ENCODE measurements at places on chromosomes 1 and 21.

GRCh38 chr1:69172003-69173000 is 395.4 kb upstream of the LRRC7 start:
- no peak for DNase-seq

- DNase-seq: no peak
Measured at GRCh38 chr1:21090463-21090862, 86.2 kb downstream of the EIF4G3 start.

GRCh38 chr1:161962091-161962887 is 61.4 kb downstream of the OLFML2B start:
- DNase-seq: no peak

GRCh38 chr1:18908911-18909771 is 6.8 kb upstream of the ALDH4A1 start:
- no peak for DNase-seq

DNA sequence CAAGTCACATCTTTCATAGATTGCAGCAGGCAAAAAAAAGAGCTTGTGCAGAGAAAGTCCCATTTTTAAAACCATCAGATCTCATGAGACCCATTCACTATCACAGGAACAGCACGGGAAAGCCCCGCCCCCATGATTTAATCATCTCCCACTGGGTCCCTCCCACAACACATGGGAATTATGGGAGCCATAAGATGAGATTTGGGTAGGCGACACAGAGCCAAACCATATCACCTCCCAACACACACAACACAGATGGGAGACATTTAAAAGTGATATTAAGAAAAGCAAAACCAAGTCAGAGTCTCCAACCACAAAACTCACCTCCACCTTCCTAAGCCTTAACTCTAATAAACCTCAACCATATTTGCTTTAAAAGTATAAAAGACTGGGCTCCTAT is 61.5 kb upstream of the TIAM1 start:
- DNase-seq: no peak

DNA sequence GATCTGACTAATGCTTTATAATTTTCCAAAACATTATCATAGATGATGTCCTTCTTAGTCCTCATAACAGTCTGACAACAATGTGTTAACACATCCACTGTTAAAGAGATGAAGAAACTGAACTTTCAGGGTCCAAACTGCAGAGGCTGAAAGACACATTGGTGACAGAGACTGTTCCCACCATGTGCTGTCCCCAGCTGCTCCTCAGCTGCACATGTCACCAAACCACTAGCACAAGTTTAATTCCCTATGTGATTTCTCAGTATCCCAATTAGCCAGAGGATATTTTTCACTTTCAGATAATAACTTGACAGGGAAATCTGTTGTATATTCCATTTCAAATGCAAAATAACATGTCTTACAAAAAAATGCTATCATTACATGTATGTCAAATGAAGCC is 24.6 kb downstream of the LAMC2 start:
- DNase-seq: no peak

- no peak for DNase-seq
Measured at GRCh38 chr21:23740463-23740862, 1866.8 kb downstream of the MRPL39 start.

GRCh38 chr1:48676822-48677221 is 99.9 kb downstream of the BEND5 start:
- DNase-seq: no peak

GRCh38 chr1:228152097-228152917 is 2.6 kb downstream of the GJC2 start:
- no peak for DNase-seq

GRCh38 chr1:8560035-8560434 is 242.1 kb downstream of the SLC45A1 start:
- no peak for DNase-seq

DNA sequence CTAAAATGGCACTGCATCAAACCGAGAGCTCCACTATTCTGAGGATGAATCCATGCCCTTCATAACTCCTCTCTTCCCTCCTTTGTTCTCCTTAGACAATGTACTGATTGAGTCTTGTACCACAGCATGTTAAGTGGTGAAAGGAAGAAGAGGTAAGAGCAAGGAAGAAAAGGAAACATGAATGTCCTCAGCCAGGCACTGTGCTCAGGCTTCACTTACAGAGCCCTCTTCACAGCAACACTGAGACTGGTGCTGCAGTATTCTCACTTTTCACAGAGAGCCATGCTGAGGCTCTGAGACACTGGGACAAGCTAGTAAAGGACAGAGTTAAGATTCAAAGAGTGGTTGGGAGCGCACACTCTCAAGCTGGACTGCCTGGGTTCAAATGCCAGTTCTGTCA is 143.5 kb downstream of the AKT3 start:
- DNase-seq: no peak

GRCh38 chr1:55035904-55036303 is 3.4 kb upstream of the PCSK9 start:
- no peak for DNase-seq

GRCh38 chr1:173852105-173852504 is 15.7 kb downstream of the GAS5 start:
- DNase-seq: no peak

DNA sequence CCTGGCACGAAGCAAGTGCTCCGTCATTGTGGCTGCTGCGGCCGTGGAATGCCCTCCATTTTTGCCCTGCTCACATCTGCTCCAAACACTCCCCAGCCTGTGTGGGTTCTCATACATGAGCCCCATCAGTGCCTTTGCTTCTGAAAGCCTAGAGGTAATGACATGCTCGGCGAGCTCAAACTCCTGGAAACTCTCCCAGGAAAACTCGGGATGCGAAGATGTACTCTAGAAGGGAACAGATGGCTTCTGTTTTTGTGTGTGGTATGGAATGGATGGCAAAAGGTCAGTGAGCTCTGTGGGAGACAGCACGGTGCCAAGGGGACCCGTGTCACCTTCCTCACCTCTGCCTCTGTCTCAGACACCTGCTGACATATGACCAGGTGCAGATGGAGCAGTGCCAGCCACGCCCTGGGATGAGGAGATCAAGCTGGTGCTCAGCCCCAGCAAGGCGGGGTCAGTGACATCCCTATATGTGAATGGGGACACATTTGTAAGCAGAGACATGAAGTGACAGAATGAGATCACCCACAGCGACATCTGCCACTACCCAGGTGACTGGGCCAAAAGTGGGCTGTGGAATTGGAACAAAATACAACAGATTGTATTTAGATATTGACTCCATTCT is 84.1 kb upstream of the COX20 start:
- no peak for DNase-seq

- peak; percentile 46 for DNase-seq
Measured at GRCh38 chr1:151013518-151013917, 5.3 kb downstream of the PRUNE1 start.

GRCh38 chr1:92749024-92749634 is 35.8 kb downstream of the EVI5 start:
- no peak for DNase-seq

DNA sequence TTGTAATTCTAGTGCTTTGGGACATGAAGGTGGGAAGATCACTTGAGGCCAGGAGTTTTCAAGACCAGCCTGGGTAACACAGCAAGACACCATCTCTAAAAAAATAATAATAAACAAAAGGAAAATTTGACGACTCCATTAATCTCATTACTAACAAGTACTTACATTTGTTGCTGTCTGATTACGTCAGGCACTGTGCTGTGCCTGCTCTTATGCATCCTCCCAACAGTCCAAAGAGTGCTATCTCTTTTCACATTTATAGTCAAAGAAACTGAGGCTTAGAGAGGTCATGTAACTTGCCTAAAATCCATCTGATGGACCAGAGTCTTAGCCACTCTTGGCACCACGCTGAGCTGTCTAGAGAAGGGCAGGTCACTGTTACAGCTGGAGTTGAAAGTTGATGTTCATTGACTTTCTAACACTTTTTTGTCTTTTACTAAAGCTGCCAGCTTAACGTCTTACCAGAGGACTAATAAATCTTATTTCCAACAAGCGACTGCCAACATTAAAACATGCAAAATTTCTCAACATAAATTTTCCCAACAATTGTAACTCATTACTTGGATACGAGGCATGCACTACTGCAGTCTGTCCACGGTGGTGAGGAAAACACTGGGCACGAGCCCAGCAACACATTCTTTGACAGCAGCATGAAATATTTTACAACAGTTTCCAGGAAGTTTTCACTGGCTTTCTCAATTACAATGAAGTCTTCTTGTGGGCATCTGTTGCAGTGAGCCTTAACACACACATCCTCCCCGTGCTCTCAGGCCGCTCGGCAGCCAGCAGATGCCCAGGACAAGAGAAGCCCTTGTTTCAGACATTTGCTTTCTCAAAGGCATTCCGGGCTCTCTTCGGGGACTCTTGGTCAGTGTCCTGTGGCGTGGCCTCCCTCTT is 262.9 kb upstream of the PROX1 start:
- peak; percentile 15 for DNase-seq

DNA sequence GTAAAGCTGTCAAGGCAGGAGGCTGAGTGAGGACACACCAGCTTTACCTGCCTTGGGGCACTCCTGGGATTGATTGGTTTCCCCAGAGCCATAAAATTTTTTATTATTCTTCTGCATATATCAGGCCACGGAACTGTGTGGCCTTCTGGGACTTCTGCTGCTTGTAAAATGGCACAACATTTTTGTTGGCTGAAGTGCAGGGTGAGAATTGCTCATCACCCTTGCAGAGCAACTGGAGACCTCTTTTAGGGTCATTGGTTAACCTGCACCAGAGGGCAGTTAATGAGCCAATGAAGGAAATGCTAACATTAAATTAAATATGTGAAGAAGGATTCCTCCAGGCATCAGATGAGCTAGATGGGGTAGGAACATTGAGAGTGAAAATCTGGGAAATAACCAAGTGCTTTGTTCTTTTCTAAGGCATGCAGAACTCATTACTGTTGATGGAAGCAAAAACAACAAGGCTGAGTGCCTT is 87.7 kb downstream of the LTN1 start:
- DNase-seq: no peak

GRCh38 chr1:17494114-17494729 is 45.3 kb upstream of the ARHGEF10L start:
- no peak for DNase-seq

DNA sequence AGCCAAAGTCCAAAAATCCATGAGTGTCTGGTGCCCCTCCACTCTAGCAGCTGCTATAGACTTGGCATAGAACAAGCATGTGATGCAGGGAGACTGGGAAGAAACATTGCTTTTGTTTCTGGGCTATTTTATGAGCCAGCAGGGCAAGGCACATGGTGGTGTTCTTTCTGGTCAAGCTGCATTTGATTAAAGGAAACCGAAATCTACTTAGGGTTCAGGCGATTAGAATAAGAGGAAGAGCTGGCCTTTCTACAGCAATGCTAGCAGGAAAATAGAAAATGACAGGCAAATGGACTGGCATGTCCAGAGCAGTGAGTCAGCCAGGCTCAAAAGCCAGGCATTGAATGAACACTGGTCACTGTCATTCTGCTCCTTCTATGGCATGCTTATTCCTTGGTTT is 28.5 kb upstream of the ARHGAP29 start:
- DNase-seq: no peak

- no peak for DNase-seq
Measured at GRCh38 chr1:167443757-167444156, 74.6 kb downstream of the CD247 start.

GRCh38 chr1:69861641-69862040 is 293.9 kb downstream of the LRRC7 start:
- DNase-seq: no peak

- DNase-seq: no peak
Measured at GRCh38 chr1:226982451-226983177, 42.5 kb downstream of the COQ8A start.

- DNase-seq: no peak
Measured at GRCh38 chr1:247172996-247173395, 1.2 kb upstream of the ZNF124 start.

- DNase-seq: no peak
Measured at GRCh38 chr1:53644909-53645689, 93.9 kb downstream of the GLIS1 start.

GRCh38 chr1:119674835-119675289 is 26.8 kb upstream of the ZNF697 start:
- DNase-seq: no peak

DNA sequence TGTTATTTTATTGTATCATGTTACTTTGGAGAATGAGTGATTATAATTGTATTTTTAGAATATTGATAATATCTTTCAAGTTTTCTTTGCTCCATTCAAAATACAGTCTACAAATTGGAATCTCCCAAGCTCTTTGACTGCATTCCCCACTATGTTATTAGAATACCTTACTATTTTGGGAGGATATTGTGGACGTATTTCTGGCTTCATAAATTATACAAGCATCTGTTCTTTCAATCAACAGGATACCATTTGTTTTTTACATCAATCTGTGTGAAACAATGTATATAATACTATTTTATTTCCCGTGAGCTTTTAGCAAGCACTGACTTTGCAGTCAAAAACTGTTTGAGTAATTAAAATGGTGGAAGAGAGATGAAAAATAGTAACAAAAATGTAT is 226.5 kb downstream of the PTPRC start:
- DNase-seq: no peak

DNA sequence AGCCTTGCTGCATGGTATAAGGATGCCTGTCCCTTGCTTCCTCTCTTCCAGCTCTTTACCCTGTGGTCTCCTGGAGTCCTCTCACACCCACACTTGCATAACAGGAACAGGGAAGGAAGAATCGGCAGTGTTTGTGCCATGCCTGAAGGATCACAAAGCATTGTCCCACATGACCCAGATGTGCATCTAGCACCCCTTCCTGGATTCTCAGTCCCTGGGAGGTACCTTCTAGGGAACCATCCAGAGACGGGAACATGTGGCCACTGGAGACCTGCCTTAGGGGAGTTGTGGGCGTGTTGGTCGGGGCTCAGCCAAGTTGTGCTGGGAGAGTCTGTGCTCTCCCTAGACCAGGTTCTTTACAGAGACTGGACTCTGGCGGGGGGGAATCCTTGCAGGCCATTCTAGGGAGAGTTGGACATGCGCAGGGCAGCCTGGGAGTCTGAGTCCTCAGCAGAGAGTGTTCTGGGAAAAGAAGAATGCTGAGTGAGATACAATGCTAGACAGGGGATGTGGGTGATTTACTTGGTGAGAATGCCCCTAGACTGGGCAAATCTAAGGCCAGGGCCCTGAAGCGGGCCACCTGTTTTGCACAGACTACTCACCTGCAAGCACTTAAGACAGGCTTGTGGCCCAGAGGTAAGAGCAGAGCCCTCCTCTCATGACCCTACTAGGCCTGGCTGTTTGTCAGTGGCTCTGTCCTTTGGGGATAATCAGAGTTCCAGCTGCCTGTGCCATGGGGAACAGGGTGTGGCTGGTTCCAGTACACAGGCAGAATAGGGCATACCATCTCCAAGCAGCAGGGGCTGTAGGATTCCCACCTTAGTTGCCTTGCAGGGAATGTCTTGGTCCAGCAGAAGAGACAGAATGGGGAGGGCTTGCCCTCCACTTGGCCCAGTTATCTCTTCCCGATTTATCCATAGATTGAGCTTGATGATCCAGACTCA is 89.8 kb downstream of the MAN1C1 start:
- DNase-seq: no peak

Data from left renal pelvis (tissue), 4 donors.